ENCODE measurements at places on chromosomes 13 and 19. TPM values are rescaled to one million over a fixed set of nuclear protein-coding genes. Genes with fewer than 3 reads are reported as not detected.

ZNF865 gene
- total RNA-seq = 26.8 TPM

FUT2 gene
- total RNA-seq = 8.7 TPM

ERFL gene
- 0.65 TPM for total RNA-seq

NLRP5 gene
- total RNA-seq = not detected

NLRP4 gene
- 1.7 TPM for total RNA-seq

STOML3 gene
- total RNA-seq = not detected

TSEN34 gene
- total RNA-seq = 162 TPM

ACTMAP gene
- total RNA-seq = 35.9 TPM

CYP2A7 gene
- total RNA-seq = not detected

MTMR6 gene
- 7.7 TPM for total RNA-seq

CNN2 gene
- total RNA-seq = 206 TPM

RLN3 gene
- not detected for total RNA-seq

ZNF613 gene
- 4.8 TPM for total RNA-seq

ICAM3 gene
- total RNA-seq = 22.7 TPM

UBE2L5 gene
- total RNA-seq = not detected

ZNF470 gene
- total RNA-seq = 1.2 TPM

ICAM5 gene
- total RNA-seq = 19.2 TPM

ZNF98 gene
- 0.92 TPM for total RNA-seq

ZNF846 gene
- total RNA-seq = 8.3 TPM

BTBD2 gene
- total RNA-seq = 79.2 TPM
